ENCODE measurements at places on chromosomes 4 and X. TPM values are rescaled to one million over a fixed set of nuclear protein-coding genes. Genes with fewer than 3 reads are reported as not detected.

DNA sequence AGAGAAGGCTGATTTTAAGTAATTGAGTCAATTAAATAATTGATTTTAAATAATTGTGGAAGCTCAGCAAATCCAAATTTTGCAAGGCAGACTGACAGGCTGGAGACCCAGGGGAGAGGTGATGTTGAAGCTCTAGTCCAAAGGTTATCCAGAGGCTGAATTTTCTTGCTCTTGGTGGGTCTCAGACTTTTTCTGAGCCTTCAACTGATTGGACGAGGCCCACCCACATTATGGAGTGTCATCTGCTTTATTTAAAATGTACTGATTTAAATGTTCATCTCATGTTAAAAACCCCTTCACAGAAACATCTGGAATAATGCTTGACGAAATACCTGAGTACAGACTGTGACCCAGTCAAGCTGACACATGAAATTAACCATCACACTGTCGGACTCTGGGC is 11.7 kb upstream of the CYTL1 start:
- no peak overlapping the region for H3K27ac ChIP-seq
- peaks cover 26% of the 10 kb centered on the region for H3K4me1 ChIP-seq
- no peaks in the 10 kb centered on the region for H3K27me3 ChIP-seq
- DNase-seq, result no peak
- no peaks in the 10 kb centered on the region for H3K36me3 ChIP-seq

- no peaks in the 10 kb centered on the region for H3K4me1 ChIP-seq
- no peak overlapping the region for H3K4me3 ChIP-seq
- H3K36me3 ChIP-seq, result no peaks in the 10 kb centered on the region
- no peak overlapping the region for H3K27ac ChIP-seq
- no peaks in the 10 kb centered on the region for H3K27me3 ChIP-seq
Observed at GRCh38 chr4:85423431-85423830, 51.5 kb upstream of the ARHGAP24 start.

Gene RRH
- 0.21 TPM for total RNA-seq

DNA sequence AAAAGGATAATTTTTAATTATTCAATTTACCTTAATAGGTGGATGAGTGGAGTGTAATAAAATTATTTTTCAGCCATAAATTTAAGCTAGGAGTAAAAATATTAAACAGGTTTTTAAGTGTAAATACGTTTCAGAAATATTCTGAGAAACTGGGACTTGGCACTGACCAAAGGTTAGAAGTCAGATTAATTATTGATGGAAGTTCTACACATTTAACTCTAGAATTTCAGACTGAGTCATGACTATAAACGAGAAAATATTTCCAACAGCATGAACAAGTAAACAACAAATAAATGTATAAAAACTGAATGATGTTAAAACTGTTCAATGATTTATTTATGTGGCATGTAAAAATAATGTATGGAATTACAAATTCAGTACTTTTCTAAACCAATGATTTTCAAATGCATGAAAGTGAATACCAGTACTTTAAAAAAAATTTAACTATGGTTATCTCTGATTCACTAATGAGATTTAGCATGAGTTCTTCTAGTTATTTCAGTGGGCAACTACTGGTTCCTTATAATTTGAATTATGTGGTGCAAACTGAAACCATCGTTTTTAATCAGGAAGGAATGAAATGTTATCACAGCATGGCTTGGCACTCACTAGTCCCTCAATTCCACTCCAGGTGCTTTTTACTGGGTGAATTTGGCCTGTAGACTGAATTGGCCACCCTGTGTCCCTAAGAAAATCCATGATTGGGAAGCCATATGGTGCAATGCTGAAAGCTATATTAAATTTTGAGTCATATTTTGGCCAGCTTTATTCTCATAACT is 244.2 kb downstream of the FSTL5 start:
- H3K4me1 ChIP-seq, result no peaks in the 10 kb centered on the region
- H3K4me3 ChIP-seq, result no peak overlapping the region
- H3K36me3 ChIP-seq, result no peaks in the 10 kb centered on the region
- no peak overlapping the region for H3K27ac ChIP-seq

- no peak for DNase-seq
- no peak overlapping the region for H3K4me3 ChIP-seq
- no peak overlapping the region for H3K27ac ChIP-seq
- H3K36me3 ChIP-seq, result no peaks in the 10 kb centered on the region
- no peaks in the 10 kb centered on the region for H3K4me1 ChIP-seq
- no peaks in the 10 kb centered on the region for H3K27me3 ChIP-seq
Observed at GRCh38 chr4:86586160-86586572, 7.9 kb upstream of the PTPN13 start.

Gene PDGFC
- total RNA-seq, result 56.0 TPM
